ENCODE measurements at places on chromosomes 7 and 10.

- DNase-seq, result no peak
Observed at GRCh38 chr10:118957443-118957825, 72.1 kb upstream of the NANOS1 start.

DNA sequence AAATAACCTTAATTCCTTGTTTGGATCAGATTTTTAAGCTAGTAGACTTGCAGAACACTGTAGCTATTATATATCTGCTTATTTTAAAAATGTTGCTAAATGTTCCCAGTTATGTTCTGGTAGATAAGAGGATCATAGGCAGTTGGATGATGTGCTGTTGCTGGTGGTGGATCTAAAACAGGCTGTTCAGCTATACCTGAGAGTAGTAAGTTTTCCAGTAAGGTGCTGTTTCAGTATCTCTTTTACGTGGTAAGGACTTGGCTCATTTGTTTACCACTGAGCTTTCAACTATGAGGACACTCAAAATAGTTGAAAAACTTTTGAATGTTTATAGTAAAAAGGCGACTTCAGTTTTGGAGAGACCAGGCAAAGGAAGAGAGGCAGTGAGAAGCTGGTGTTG, 180.9 kb downstream of the CDK14 start:
- peak; percentile 30 for DNase-seq

DNA sequence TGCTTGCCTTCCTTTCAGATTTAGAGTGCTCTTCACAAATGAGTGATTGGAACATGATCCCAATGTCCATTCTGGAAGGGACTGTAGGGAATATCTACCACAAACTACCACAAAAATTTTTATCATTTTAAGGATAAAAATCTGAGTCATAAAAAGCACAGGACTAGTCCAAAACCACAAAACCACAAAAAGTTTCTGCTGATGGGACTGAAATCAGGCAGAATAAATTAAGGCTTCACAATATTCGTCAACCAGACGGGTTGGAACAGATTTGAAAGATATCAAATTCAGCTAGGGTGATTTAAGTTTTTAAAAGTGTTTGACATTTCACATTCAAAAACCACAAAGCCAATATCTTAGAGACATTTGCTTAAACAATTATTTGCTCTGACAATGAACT, 100.1 kb upstream of the PTN start:
- DNase-seq, result no peak

GRCh38 chr7:102823390-102824119, 74.8 kb downstream of the FAM185A start:
- no peak for DNase-seq

GRCh38 chr10:5496261-5497250, 2.8 kb downstream of the CALML5 start:
- DNase-seq, result no peak

DNA sequence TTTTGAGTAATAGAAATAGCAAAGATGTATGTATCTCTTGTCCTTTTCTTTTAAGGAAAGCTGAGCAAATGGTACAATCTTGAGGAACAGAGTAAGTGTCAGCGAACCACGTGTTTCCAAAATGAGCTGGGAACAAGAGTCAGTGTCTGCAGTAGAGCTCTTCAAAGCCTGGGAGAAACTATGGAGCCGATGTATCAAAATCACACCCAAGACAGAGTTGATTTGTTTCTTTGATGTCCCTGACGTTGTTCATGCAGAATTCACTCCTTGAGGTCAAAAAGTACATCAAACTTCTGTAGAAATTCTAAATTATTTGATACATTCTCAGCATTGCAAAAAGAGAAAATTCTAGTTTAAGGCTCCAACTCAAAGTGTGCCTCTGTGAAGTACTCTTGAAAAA, 216.5 kb downstream of the SKIDA1 start:
- DNase-seq, result no peak
